ENCODE measurements at places on chromosomes 7 and 10.

- DNase-seq, result no peak
Measured at GRCh38 chr7:105887569-105888189, 11.3 kb upstream of the ATXN7L1 start.

DNA sequence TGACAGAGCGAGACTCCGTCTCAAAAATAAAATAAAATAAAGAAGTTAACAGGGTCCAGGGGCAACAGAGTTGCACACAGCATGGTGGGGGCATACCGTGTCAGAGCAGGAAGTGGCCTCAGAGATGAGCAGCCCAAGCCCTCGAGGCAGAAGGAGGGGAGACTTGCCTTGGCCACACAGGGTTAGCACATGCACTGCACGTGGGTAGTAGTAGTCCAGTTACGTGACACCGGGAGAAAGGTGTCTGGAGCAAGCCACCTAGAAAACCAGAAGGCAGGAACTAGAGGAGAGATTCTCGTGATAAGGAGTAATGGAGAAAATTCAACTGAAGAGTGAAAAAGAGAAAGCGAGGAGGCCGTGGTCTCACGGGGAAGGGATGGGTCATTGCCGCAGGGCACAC is 9.8 kb upstream of the DENND2A start:
- no peak for DNase-seq

DNA sequence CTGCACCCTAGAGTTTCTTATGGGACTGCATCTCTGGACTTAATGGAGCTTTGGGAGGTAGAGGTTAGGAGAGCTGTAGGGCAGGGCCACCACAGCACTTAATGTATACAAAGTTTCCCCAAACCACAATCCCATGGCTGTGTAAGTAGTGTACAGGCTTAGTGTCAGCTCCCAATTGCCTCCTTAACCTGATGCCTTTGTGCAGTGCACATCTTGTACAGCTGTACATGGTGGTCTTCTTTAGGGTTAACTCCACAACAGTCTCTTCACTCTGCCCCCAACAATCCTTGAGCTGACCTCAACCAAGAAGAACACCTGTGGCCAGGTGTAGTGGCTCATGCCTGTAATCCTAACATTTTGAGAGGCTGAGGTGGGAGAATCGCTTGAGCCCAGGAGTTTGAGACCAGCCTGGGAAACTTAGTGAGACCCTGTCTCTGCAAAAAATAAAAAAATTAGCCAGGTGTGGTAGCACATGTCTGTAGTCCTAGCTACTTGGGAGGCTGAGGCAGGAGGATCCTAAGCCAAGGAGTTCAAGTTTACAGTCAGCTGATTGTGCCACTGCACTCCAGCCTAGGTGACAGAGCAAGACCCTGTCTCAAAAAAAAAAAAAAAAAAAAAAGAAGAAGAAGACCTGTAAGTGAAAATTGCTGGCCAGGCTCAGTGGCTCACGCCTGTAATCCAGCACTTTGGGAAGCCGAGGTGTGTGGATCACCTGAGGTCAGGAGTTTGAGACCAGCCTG is 6.8 kb downstream of the PLAU start:
- no peak for DNase-seq

DNA sequence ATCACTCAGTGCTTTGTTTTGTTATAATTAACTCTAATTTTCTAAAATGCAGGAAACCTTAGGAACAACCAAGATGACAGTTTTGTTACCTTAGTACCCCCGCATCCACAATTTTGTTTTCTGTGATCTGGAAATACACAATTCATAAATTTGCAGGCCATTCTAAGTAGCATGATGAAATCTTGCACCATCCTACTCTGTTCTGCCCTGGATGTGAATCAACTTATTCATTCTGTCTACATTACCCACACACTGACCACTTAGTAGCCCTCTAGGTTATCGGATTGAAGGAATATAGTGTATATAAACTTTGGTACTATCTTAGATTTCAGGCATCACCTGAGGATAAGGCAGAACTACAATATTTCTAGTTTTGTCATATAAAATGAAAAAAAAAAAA is 155.9 kb downstream of the CTTNBP2 start:
- no peak for DNase-seq

DNA sequence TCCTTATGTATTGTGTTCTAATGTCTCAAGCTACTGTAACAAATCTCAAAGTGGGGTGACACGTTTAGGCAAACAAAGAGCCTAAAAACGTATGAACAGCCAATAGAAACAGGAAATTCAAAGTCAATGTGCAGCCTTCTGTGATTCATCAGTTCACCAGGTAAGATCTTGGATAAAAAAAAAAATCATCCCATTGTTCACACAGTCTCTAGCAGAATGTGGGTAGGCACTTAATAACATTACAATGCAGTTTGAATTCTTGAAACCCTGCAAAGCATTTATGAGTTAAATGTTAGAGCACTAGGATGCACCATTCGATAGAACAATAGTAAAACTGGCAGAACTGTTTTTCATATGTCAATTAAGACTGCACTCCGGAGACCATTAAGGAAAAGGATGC is 88.2 kb upstream of the HDAC9 start:
- no peak for DNase-seq

DNA sequence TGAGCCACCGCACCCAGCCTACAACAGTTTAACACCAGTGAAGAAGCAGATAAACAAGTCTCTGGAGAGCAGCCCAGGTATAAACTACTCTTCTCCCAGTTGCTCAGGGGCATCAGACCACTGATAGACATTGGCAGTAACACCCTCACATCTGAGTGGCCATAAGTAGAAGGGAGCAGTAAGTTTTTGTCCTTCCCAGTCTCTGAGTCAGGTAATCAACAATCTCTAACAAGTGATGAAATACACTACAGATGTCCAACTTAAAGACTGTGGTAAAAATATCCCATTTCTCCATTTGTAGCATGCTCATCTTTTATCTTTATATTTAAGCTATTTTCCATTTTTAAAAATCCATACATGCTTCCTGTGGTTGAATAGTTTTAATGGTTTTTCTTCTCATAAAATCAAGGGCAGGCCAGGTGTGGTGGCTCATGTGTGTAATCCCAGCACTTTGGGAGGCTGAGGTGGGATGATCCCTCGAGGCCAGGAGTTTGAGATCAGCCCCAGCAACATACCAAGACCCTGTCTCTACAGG is 78.6 kb downstream of the GSAP start:
- DNase-seq, result no peak

All from H4 (cell line).